ENCODE measurements at places on chromosomes 2 and 18.

- DNase-seq: no peak
Observed at GRCh38 chr2:27798948-27799645, 27.6 kb downstream of the MRPL33 start.

GRCh38 chr2:141142025-141142424, 988.8 kb downstream of the LRP1B start:
- DNase-seq: no peak

DNA sequence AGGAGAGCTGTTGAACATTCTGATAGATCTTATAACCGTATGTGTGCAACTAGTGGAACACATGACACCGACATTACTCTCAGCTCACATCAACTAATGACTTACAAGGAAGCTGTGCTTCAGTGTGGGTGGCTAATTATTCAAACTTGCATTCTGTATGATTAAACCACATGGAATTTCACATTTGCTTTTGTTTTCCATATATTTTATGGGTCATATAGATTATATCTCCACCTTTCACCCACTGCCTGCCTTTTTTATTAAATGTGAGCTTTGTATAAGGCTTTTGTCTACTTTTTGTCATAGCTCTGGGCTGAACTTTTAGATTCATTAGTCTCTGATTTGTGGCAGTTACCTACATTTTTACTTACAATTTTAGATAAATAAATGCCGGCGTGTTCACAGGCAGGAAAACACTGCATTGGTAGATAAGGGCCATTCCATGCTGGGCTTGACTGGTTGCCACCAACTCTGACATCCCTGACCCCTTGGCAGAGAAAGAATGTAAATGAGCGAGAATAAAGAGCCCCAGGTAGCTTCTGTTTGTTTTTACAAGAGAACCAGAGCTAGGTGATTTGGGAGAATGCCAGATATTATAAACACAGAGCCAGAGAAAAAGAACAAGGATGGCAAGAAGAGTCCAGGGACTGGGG, 35.7 kb downstream of the LYPD6 start:
- no peak for DNase-seq

DNA sequence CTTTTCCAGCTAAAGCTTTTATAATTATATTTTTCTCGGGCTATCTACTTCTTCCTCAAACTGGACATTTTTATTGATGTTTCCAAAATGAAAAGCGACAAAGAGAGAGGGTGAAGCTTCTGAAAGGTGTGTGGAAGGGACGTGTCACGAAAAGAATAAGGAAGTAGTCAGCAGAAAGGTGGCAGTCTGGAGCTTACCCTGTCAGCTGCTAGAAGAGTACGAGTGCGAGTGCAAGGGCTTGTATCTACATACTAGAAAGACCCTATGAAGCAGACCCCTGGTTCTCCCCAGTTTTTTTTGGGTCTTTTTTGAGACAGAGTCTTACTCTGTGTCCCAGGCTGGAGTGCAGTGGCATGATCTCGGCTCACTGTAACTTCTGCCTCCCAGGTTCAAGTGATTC, 14.6 kb downstream of the FHL2 start:
- no peak for DNase-seq

DNA sequence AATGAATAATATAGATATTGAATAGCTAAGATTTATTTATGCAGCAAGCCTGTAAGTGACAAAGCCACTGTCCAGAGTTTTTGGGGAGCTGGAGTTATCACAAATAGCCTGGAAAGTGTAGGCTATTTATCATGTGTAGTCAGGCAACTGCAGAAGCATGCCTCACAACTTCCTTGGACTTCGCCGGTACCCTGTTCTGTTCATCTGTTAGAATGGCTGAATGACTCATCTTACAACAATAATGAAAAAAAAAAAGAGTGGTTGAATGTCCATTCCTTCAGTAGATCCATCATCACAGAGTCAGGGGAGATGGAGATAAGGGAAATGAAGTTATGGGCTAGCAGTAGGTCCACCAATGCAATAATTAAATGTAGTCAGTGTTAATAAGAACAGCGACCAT, 24.0 kb upstream of the ATP5MC3 start:
- DNase-seq: no peak

- DNase-seq: no peak
Observed at GRCh38 chr2:16665748-16666448, at the start of gene CYRIA. Gene CYRIA (minus strand): TSS chr2:16665834. CDS start chr2:16588119, 77,715 bp downstream.

- no peak for DNase-seq
Observed at GRCh38 chr18:58228176-58228575, 184.2 kb downstream of the NEDD4L start.

- DNase-seq: no peak
Observed at GRCh38 chr2:38375696-38376345, 1.3 kb downstream of the ATL2 start.

Measured in activated T-helper 1 cell treated with Interleukin-2 at 50 U/mL for 16 hours (primary cell).